ENCODE measurements at places on chromosomes 13 and 19. TPM values are rescaled to one million over a fixed set of nuclear protein-coding genes. Genes with fewer than 3 reads are reported as not detected.

GRCh38 chr13:36981156-36981743, 17.9 kb downstream of the ALG5 start:
- DNase-seq, result peak; percentile 36

DNA sequence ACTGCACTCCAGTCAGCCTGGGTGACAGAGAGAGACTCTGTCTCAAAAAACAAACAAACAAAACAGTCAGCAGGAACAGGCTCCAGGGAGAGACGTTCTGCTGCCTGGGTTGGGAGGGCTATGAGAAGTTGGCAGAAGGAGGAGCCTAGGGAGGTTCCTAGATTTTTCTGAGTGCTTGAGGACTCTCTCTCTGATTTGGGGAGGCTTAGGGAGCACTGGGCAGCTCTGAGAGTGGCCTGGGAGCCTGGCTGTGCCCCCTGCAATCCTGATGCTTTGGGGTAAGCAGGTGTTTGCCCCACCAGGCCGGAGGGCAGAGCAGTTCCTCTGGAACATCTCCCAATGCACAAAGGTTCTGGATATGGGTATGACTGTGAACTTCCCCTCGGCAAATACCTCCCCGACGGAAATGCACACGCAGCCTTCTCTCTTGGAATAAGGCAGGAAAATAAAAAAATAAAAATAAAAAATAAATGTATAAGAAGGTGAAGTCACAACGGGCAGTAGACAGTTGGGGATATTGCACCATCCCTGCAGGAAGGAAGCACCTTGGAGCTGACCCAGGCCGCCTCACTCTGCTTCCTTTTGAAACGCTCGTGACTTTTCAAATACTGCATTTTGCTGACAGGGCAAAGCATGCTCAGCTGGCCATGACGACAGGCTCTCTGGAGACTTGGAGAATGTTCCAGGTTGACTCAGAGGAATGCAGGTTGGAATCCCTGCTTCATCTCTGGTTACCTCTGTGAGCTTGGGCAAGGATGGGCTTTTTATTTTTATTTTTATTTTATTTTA, 26.5 kb upstream of the HOMER3 start:
- no peak for DNase-seq

DNA sequence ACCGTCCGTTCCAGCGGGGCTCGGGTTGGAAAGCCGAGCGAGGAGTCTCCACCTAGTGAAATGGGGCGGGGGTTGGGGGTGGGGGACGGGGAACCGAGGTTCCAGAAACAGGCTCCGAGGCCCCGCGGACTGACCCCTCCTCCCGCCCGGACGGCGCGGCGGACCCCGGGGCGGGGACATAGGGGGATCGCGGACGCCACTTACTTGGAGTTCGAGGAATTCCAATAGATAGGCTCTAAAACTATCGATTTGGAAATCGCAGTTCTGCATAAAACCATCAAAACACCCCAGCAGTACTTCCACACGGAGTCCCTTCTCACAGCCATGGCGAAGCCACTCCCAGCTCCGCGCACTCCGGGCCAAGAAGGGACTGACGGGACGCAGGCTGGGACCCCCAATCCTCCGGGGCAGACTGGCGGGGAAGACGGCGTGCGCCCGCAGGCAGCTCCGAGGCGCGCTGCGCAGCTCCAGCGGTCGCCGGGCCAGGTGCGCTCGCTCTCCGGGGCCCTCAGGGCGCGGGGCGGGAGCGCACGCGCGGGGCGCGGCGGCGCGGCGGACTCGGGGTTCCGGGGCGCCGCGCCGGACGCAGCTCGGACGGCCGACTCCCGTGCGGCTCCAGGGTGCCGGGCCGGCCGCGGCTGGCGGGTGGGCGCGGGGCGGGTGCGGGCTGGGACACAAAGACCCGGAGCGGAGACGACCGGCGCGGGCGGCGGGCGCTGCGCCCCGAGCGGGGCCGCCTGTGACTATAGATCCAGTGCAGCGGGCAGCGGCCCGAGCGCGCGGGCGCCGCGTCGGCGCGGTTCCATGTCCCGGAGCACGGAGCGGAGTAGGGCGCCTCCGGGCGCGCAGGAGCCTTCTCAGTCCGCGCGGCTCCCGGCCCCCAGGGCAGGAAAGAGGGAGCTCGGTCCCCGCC, 567 bp downstream of the EFNB2 start:
- no peak for DNase-seq

DNA sequence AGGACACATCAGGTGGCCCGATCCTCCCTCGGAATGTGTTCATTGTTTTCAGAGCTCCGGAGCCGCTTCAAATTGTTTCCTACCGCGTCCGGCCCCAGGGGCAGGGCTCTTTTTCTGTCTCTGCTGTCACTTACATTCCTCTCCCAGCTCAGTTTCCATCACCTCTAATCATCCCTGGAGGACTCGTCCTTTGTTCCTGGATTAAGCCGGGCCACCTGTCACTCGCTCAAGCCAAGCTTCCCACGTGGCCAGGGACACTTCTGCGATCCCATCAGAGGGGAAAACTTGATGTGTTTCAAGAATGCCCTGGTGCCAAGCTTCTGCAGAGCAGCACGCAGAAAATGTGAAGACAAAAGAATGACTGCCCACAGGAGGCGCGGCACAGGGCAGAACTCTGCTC, 13.5 kb downstream of the IL17D start:
- peak; percentile 26 for DNase-seq

GRCh38 chr19:5953680-5954213, 24.2 kb downstream of the RANBP3 start:
- no peak for DNase-seq

DNA sequence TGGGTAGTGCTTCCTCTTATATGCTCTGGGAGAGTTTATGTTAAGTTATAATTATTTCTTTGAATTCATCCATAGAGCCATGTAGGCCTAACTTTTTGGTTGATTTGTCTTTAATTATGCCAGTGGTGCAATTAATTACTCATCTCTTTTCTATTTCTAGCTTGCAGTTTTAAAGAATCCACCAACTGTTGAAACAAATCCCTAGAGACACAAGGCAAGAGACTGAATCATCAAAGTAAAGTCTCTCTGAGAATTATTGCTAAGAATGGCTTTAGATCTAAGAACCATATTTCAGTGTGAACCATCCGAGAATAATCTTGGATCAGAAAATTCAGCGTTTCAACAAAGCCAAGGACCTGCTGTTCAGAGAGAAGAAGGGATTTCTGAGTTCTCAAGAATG, 5.9 kb upstream of the ZNF551 start:
- no peak for DNase-seq

The PRKACA gene
- polyA plus RNA-seq, result 161 TPM

- DNase-seq, result no peak
Observed at GRCh38 chr13:107518780-107519179, 696.6 kb downstream of the LIG4 start.

The MBD3L3 gene
- not detected for polyA plus RNA-seq

The TTC9B gene
- polyA plus RNA-seq, result 139 TPM

- no peak for DNase-seq
Observed at GRCh38 chr19:29212356-29212647, 649 bp downstream of the UQCRFS1 start.

DNA sequence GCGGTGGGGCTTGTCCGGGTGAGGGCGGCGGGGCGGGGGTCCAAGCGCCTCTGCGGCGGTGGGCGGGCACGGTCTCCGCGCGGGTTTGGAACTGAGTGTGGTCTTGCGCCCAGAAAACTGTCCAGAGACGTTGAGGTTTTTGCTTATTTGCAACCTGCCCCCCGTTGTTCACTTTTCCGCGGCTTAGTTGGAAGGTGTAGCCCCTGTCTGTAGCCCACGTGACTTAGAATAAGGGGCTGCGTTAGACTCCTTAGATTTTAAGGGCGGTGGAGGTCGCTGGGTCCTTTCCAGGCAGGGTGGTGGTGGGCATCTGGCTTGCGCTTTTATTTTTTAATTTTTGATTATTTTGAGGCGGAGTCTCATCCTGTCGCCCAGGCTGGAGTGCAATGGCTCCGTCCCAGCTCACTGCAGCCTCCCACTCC, 748 bp downstream of the RPS15 start:
- DNase-seq, result peak; percentile 28

The ZNF468 gene
- 17.7 TPM for polyA plus RNA-seq

DNA sequence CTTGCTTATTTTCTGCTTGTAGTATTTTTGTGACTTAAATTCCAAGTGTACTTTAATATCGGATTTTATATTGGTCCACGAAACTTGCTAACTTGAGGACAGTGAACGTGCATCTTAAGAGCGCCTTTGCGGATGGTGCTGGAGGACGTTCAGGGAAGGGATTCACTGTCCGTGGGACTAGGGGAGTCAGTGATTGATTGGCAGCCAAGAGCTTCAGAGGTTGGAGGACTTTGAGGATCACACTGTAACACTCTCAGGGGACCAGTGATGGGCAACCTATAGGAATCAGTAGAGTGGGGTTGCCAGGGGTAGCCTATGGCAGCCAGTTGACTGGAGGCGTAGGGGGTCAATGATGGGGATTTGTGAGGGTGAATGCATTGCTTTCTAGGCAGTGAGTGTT, 516 bp downstream of the ZNF175 start:
- DNase-seq, result no peak

Data from spinal cord (tissue), 10 donors.